Epithelial cell of alveolus of lung (primary cell): ENCODE measurements at places on chromosomes 6 and 20. TPM values are rescaled to one million over a fixed set of nuclear protein-coding genes. Genes with fewer than 3 reads are reported as not detected.

The ME1 gene
- total RNA-seq = 20.0 and 24.0 TPM in 2 replicates

The EBF4 gene
- 3.7 and 7.3 TPM in 2 replicates for total RNA-seq

The TINAG gene
- not detected in 2 replicates for total RNA-seq

The TREML2 gene
- under 0.01 TPM in 1 of 2 replicates, not detected in the other for total RNA-seq

The GNAS-AS1 gene
- total RNA-seq = 0.39 and 0.72 TPM in 2 replicates

The TFAP2C gene
- total RNA-seq = 0.13 TPM in 1 of 2 replicates, not detected in the other

The ALDH8A1 gene
- total RNA-seq = 0.26 and 0.32 TPM in 2 replicates

The TMEM239 gene
- not detected in 2 replicates for total RNA-seq

The TMEM217 gene
- 1.6 and 2.5 TPM in 2 replicates for total RNA-seq

The C20orf141 gene
- total RNA-seq = not detected in 2 replicates

The SLC24A3 gene
- 0.39 and 0.64 TPM in 2 replicates for total RNA-seq

The ZNF391 gene
- total RNA-seq = 0.91 and 3.3 TPM in 2 replicates

The RIPOR2 gene
- 1.8 TPM in 2 replicates for total RNA-seq

The JPH2 gene
- 0.16 and 0.39 TPM in 2 replicates for total RNA-seq

The KIAA0408 gene
- total RNA-seq = 1.6 and 2.2 TPM in 2 replicates

The TCP11 gene
- total RNA-seq = not detected in 2 replicates

The RNASET2 gene
- total RNA-seq = 12.5 and 34.1 TPM in 2 replicates

The RSPO3 gene
- 0.26 and 3.8 TPM in 2 replicates for total RNA-seq

The TTK gene
- 11.4 and 22.0 TPM in 2 replicates for total RNA-seq

The TOX2 gene
- total RNA-seq = 50.7 and 78.0 TPM in 2 replicates

The RNF144B gene
- total RNA-seq = 1.9 TPM in 1 of 2 replicates, not detected in the other

The SNAP25 gene
- total RNA-seq = 6.6 and 28.2 TPM in 2 replicates

The SPATS1 gene
- not detected in 2 replicates for total RNA-seq

The BPIFA1 gene
- total RNA-seq = not detected in 2 replicates

The SERPINB6 gene
- total RNA-seq = 119 and 137 TPM in 2 replicates

The SMPD2 gene
- total RNA-seq = 4.7 and 10.6 TPM in 2 replicates

The CNKSR3 gene
- 1.8 and 4.5 TPM in 2 replicates for total RNA-seq

The C6orf15 gene
- total RNA-seq = 0.65 TPM in 1 of 2 replicates, not detected in the other

The ELOVL2 gene
- total RNA-seq = 0.16 and 2.1 TPM in 2 replicates

The PKIB gene
- 1.9 and 2.6 TPM in 2 replicates for total RNA-seq

The HNF4A gene
- not detected in 2 replicates for total RNA-seq

The PRKN gene
- 0.65 and 3.8 TPM in 2 replicates for total RNA-seq

The SLC26A8 gene
- total RNA-seq = not detected in 2 replicates

The HLA-B gene
- 289 and 417 TPM in 2 replicates for total RNA-seq

The CEP162 gene
- total RNA-seq = 1.9 and 16.2 TPM in 2 replicates

The OVOL2 gene
- total RNA-seq = 1.0 TPM in 1 of 2 replicates, not detected in the other

The SLC22A7 gene
- total RNA-seq = not detected in 2 replicates

The MUCL3 gene
- not detected in 2 replicates for total RNA-seq

The PRDM13 gene
- not detected in 2 replicates for total RNA-seq

The HMGCLL1 gene
- 0.39 and 5.7 TPM in 2 replicates for total RNA-seq

The PLN gene
- not detected in 2 replicates for total RNA-seq

The RIPPLY2 gene
- total RNA-seq = not detected in 2 replicates

The STMN3 gene
- total RNA-seq = 38.9 and 65.8 TPM in 2 replicates

The SLC44A4 gene
- 1.0 TPM in 1 of 2 replicates, not detected in the other for total RNA-seq

The TMC2 gene
- not detected in 2 replicates for total RNA-seq

The POM121L2 gene
- total RNA-seq = not detected in 2 replicates

The CTNNBL1 gene
- 20.6 and 24.3 TPM in 2 replicates for total RNA-seq

The SLC17A3 gene
- total RNA-seq = not detected in 2 replicates

The HAO1 gene
- total RNA-seq = not detected in 2 replicates

The PAX1 gene
- total RNA-seq = not detected in 2 replicates

The CALHM6 gene
- 2.0 and 6.2 TPM in 2 replicates for total RNA-seq

The PTPN1 gene
- 31.3 and 45.1 TPM in 2 replicates for total RNA-seq

The LSM14B gene
- total RNA-seq = 19.0 and 19.4 TPM in 2 replicates
